ENCODE measurements at places on chromosomes 12 and 14.

DNA sequence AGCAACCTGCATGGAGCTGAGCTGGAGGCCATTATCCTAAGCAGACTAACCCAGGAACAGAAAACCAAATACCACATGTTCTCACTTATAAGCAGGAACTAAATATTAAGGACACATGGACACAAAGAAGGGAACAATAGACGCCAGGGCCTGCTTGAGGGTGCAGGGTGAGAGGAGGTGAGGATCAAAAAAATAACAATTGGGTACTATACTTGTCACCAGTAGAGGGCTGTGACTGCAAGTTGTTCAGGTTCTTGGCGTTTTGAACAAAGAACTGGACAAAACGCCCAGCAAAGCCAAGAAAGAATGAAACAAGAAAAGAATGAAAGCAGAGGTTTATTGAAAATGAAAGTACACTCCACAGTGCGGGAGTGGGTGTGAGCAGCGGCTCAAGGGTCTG, 208.5 kb upstream of the NEDD1 start:
- no peak for DNase-seq

GRCh38 chr12:1576410-1577241, 17.8 kb downstream of the FBXL14 start:
- DNase-seq: peak; percentile 81

DNA sequence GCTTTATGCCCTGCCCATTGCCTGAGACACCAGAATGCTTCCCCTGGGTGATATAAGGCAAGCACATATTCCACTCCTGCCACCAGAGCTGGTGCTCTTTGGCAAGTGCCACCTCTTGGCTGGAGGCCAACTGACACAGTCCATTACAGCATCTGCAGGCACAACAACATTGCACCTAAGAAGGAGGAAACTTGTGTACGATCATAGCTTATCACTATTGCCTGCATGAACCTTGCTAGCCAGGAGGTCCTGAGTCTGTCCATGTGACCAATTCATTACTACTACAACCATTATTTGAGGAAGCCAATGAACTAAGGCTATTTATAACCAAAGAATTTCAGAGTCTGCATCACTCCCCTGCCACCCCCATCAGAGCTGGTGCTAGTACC, 119.8 kb upstream of the SCAF11 start:
- DNase-seq: no peak

- DNase-seq: no peak
Observed at GRCh38 chr12:24632466-24632865, 316.4 kb downstream of the BCAT1 start.

GRCh38 chr12:65217086-65217485, 47.7 kb downstream of the LEMD3 start:
- DNase-seq: no peak

DNA sequence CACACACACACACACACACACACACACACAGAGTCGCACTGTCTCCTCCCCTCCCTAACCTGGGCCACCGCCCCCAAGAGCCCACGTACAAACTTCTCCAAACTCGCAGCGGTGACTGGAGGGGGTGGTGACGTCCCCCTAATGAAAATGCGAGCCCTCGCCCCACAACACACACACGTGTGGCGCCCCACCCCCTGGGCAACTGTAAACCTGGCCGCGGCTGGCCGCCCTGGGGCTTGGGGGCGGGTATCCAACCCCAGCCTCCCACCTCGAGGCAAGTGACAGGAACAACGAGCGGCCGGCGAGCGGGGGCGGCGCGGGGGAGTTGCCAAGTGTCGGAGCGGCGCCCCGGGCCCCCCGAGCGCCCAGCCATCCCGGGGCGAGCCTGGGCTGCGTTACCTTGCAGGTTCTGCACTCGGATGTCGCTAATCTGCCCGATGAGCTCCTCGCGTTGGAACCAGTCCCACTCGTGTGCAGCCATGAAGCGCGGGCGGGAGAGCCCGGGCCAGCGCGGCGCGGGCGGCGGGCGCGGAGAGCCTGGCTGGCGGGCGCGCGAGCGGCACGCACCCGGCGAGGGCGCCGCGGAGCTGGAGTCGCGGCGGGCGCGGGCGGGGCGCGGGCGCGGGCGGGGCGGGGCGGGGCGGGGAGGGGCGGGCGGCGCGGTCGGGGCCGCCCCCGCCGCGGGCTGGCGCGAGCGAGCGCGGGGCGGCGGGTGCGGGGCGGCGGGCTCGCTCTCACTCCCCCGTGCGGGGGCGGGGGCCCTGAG, at the start of gene CLMN:
Gene CLMN (minus strand): TSS at position 597 of the 766 bp plus-strand sequence. CDS start 116 bp downstream, at position 481.
- DNase-seq: peak; percentile 27

GRCh38 chr14:50021261-50022031, 94.9 kb downstream of the VCPKMT start:
- DNase-seq: no peak

- no peak for DNase-seq
Observed at GRCh38 chr14:97843066-97843465, 1045.9 kb downstream of the VRK1 start.

- no peak for DNase-seq
Observed at GRCh38 chr14:69241577-69241976, 18.4 kb upstream of the GALNT16 start.

- peak; percentile 97 for DNase-seq
Observed at GRCh38 chr14:65251213-65251612, 148.9 kb upstream of the MAX start.

GRCh38 chr12:70267550-70267949, 24.3 kb downstream of the CNOT2 start:
- DNase-seq: peak; percentile 58

GRCh38 chr14:60651796-60652673, 2.8 kb upstream of the SIX1 start:
- no peak for DNase-seq

GRCh38 chr12:114767906-114768722, 84.1 kb upstream of the TBX3 start:
- DNase-seq: peak; percentile 49

GRCh38 chr12:29589286-29589820, 91.9 kb upstream of the OVCH1 start:
- no peak for DNase-seq

DNA sequence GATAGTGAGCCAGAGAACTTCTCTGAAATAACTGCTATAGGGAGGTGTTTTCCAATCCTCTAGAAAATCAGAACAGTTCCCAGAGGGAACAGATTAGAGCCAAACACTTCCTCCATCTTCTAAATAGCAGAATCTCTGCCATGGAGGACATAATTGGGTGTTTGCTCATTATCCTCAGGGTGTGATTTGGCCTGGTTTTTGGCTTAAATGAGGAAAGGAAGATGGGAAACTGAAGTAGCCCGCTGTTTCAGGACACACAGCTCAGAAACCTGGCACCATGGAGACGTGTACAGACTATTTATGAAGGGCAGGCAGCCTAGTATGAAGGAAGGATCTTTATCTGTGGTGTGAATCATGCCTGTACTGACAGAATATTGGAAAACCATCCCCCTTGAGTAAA, 231.7 kb upstream of the PRKD1 start:
- DNase-seq: no peak

GRCh38 chr12:67892259-67893021, 96.8 kb upstream of the IFNG-AS1 start:
- no peak for DNase-seq

GRCh38 chr12:119913536-119914330, 36.6 kb upstream of the CIT start:
- no peak for DNase-seq

DNA sequence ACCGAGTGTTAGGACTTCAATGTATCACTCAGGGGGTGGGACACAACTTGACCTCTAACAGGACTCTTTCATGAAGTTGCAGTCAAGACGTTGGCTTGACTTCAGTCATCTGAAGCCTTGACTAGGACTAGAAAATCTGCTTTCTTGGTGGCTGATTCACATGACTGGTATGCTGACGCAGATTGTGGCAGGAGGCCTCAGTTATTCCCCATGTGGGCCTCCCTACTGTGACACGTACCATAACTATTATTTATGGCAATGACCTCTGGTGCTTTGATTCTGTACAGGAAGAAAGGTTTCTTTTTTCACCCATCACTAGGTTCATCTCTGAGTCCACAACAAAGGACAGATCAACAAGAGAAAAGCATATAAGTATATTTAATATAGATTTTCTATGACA, 270.4 kb downstream of the NEDD1 start:
- DNase-seq: no peak

GRCh38 chr14:22432348-22432976, 156.6 kb downstream of the DAD1 start:
- peak; percentile 98 for DNase-seq

DNA sequence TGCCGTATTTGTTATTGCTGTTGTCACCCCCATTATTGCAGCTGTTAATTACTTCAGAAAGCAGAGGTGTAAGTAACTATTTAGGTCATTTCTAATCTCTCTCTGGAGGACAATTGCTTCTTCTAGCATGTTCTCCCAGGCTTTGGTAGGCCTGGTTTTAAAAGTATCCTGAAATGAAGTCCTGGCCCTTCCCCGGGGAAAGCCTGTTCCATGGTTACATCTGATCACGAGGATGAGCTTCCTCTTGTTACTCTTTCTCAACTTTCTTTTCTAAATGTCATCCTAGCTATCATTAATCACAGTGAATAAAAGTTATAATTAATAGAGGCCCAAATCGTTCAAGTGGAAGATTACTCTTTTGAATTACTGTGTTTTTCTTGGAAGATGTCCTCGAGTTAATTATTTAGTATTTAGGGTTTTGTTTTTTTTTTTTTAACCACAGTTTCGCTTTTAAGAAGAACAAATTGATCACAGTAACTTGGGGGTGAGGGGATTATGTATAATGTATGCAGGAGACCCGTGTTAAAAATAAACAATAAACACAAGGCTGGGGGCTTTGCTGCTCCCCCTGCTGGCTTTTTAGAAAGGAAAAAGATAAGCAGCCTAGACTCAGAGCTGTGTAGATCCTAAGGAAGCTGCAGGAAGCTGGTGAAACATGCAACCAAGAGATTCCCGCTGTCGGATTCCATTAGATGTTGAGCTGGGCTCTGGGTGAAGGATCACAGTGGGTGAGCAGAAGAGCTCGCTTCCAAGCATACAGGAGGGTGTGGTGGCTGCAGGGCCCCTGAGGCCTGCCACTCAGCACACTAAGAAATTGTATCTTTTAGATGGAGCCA, 420.1 kb downstream of the FUT8 start:
- peak; percentile 16 for DNase-seq

GRCh38 chr12:40208707-40209446, 15.9 kb upstream of the LRRK2 start:
- no peak for DNase-seq

- no peak for DNase-seq
Observed at GRCh38 chr12:53944209-53944608, 5.6 kb downstream of the HOXC13 start.

DNA sequence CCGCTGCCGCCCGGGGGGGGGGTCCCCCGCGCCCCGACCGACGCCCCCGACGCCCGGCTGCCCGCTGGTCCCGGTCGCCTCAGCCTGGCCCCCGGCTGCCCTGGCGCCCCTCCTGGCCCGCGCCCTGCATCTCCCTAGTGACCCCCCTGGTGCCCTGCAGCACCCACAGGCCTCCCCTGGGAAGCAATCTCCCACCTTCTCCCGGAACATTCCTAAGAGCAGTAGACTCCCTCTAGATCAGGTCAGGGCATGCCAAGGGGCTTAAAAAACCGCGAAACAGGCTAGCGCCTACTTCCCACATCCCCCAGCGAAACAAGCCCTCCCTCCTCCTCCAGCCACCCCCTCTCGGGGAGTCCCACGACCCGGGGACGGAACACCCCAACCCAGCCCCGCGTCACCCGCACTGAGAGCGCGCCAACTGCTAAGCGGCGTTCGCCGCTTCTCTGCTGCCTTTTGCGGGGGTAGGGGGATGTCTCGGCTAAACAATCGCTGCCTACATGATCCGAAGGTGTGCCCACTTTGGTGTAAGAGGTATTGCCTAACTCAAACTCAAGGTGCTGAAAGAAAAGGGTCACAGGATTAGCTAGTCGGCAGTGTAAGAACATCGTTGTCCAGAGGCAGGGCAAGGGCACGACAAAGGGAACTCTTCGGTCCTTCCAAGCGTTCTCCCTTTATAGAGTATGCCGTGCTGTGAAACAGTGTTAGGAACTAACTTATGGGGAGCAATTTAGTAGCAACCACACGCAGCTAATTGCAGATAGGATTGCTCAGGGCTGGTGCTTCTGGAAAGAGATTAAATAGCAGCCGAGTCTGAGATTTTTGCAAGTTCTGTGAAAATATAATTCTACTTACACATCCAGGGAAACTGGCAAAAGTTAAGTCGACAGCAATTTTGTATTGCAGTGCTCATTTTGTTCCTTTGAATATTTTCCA, 619 bp upstream of the NTN4 start:
- DNase-seq: no peak

DNA sequence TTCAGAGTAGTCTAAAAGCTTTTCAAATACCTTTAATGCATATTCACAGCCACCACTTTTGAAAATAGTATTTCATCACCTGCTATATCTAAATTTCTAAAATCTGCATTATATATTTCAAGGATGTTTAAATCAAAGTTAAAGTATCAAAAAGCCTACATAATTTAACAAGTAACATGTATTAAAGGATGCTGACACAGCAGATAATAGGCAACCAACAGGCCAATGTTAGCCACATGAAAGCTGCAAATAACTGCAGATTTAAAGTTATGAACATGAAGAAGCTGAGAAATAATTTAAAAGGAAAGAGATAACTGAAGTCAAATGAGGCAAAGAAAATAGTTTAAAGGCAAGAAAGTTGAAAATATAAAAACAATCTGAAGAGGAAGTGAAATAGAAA, 39.8 kb upstream of the NELL2 start:
- no peak for DNase-seq

GRCh38 chr12:7197841-7198240, 8.4 kb downstream of the PEX5 start:
- no peak for DNase-seq

- DNase-seq: peak; percentile 59
Observed at GRCh38 chr14:26839481-26839880, 241.6 kb upstream of the NOVA1 start.

- no peak for DNase-seq
Observed at GRCh38 chr12:125050446-125050845, 14.8 kb upstream of the AACS start.

GRCh38 chr12:79298506-79298905, 392.3 kb downstream of the PAWR start:
- peak; percentile 9 for DNase-seq

GRCh38 chr14:96100161-96101064, 61.3 kb downstream of the C14orf132 start:
- DNase-seq: peak; percentile 86

GRCh38 chr14:98059106-98059505, 1212.9 kb downstream of the BCL11B start:
- no peak for DNase-seq

GRCh38 chr12:106980944-106981343, 6.0 kb downstream of the MTERF2 start:
- DNase-seq: no peak

GRCh38 chr12:4137015-4137414, 136.5 kb upstream of the CCND2 start:
- DNase-seq: no peak

- DNase-seq: peak; percentile 85
Observed at GRCh38 chr14:69615496-69616407, 4.4 kb downstream of the SUSD6 start.

GRCh38 chr14:79278798-79279644, 932.3 kb downstream of the DIO2 start:
- DNase-seq: peak; percentile 87

DNA sequence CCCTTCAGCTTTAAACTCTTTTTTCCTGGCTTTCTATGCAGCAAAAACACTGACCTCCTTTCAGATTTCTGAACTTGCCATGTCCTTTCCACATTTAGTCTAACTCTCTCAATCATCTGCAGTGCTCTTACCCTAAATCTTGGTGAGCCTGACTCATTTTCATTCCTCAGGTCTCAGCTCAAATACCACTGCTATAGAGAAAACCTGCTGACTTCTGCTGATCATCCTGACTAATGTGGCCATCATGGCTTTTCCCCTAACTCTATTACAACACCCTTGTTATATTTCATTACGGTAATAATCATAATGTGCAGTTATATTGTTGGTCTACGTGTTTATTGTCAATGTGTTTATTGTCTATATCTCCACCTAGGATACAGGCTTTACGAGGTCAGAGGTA, 207.3 kb upstream of the OR4E1 start:
- no peak for DNase-seq
